ENCODE measurements at places on chromosomes 6 and 20.

DNA sequence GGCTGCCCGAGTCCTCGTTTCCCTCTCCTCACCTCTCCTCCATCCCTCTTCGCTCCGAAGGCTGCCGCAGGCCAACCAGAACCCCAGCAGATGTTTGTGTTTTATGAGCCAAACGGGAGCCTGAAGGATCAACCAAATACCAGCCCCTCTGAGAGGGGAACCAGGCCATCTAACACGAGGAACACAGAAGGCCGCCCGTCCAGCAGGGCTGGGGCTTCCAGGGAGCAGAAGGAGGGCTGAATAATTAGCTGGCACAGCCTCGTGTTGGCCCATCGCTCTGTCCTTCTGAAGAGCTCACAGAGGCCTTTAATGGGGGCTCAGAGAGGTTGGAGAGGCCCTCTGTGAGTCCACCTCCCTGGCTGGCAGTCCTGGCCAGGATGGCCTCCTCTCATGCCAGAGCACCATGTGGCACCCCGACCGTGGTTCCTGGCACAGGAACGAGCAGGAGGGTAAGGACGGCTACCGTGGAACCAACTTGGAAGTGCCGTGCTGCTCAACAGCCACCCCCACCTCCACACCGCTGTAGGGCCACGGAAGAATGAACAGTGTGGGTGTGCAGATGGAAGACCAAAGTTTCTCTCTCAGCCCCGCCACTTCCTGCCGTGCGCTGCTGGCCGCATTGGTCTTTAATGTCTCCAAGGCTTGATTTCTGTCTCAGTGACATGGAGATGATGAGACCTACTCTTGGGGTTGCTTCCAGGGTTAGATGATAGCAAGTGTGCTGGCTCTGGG lies 155.2 kb downstream of the SCML4 start:
- peak; percentile 38 for DNase-seq

- no peak for DNase-seq
These were observed 186.1 kb upstream of the SLC24A3 start for GRCh38 chr20:19026121-19026878.

DNA sequence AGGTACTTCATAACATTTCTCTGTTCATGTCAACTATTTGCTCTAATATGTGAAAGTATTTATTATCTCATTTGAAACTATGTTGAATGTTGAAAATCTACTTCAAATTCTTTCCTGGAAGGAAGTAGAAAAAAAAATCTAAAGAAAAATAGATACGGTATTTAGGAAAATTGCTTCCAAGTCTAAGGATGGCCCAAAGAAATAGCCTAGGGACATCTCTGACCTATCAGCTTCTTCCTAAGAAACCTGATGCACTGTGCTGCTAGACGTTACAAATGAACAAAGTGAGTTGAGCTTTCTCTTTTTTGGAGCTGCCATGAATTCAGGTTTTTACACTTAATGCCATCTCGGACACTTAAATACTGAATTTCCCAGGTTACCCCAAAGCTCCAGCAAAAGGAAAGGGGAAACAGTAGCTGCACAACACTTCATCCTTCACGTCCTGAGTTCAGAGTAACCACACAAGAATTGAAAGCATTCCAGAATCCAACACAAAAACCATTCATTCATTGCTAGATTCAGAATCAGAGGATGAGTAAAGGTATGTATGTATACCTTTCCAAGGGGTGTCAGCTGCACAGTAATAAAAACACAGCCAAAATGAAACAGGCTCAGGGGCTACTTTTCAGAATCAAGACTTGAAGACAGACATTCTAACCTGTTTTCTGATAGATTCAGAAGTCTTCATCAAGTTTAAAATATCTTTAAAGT lies 7.9 kb downstream of the RMND1 start:
- DNase-seq, result no peak

DNA sequence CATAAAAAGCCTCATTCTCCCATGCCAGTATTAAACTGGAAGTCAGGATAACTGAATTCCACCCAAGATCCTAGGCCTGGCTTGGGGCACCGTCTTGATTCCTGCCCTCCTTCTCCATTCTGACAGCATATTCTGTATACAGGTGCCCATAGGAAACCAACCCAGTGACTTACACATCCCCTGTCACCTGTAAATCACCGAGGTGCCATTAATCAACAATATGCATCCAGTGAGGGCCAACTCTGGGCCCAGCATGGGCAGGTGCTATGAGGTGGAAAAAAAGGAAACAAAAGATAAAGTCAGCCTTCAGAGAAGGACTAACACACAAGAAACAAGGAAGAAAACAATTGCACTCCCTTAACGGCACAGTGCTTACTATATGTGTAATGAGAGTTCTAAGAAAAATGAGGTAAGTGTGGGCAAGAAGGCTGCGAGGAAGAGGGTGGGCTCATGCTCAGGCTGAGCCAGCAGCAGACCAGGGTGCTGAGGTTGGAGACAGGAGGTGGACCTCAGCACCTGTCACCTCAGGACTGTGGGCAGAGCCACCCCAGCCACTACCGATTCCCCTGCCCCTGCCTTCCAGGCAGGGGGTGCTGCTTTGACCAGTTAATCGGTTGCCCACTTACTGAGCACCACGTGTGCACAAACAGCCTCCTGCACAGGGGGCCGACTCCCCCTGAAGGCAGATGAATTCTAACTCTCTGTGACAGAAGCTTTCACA lies 105.9 kb downstream of the TRERF1 start:
- DNase-seq, result no peak

DNA sequence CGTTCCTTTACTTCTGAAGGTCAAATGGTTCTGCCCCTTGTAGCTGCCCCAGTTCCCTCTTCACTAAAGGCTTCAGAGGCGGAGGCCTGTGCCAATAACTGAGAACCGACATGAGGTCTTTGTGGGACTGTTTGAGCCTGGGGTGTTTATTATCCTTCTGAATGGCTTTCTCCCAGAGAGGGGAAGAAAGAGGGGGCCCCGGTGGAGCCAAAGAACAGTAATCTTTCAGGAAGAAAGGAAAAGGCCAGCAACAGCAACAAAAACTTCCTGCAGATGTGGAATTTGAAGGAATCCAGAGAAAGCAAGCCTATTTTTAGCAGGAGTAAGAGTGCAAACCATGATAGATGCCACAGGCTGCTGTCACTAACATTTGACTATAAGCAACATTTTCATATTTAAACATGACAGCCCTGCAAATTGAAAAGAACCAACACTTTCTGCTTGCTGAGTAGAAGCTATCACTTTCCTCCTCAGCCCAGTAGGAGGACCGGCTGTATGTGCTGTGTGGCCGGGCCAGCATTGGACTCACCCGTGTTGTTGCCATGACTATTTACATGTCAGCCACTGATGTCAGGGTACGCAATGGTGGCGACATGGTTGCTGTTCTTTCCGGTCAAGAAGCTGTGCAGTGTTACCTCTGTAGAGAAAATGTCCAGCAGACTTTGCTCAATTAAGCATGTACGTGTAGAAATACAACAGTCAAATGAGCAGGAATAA lies 121.3 kb downstream of the SOBP start:
- DNase-seq, result no peak

DNA sequence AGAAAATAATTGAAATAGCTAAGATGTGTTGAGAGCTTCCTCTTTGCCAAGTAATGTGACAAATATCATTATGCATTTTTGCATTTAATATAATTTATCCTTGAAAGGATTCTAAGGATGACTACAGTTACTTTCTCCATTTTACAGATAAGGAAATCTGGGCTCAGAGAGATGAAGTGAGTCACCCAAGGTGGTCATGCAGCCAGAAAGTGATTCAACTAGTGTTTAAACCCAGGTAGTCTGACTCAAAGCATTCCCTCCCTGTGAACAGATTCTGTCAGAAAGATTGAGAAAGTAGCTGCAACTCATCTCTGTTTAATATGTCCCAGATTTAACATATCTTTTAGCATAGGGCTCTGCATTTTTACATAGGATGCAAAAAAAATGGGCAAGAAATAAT lies 28.1 kb downstream of the NRSN1 start:
- no peak for DNase-seq

GRCh38 chr20:61311656-61312387 lies 59.8 kb downstream of the CDH4 start:
- no peak for DNase-seq

DNA sequence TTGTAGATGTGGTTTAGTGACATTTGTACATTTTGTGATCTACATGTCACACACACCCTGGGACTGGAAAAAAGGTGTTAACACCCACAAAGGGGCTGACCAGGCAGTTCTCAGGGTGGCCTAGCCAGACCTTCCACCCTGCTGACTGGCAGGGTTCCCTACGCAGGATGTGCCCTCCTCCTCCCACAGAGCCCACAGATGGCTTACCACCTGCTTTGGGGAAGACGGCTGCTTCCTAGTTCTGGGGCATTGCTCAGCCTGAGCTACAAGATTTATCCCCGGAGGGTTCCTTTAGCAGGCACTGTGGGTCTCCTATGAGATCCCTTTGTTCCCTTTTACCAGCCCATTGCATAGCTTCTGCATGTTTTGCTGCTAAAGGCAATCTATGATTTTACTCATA lies 35.1 kb downstream of the SNAP25 start:
- no peak for DNase-seq

- DNase-seq, result no peak
These were observed 1.5 kb upstream of the NINL start for GRCh38 chr20:25586877-25587276.

DNA sequence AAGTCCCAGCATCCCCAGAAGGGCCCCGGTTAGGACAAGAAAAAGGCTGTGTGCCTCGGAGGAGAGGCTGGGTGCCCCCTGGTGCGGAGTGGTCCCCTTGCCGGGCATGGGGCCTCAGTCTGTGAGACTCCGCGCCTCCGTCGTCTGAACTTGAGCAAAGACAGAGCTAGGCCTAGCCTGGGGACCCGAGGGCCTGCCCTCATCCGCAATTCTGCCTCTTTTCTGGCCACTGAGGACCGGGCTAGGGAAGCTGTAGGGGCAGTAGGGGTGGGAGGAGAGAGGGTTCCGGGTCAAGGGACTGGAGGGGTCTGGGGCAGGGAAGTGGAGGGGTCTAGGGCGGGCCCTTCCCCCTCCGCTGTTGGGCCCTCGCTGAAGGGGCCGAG lies 550 bp upstream of the HSPA12B start:
- DNase-seq, result no peak

- no peak for DNase-seq
These were observed 578.3 kb downstream of the HAO1 start for GRCh38 chr20:7361931-7362330.

- DNase-seq, result no peak
These were observed 85.3 kb downstream of the MAP7 start for GRCh38 chr6:136464874-136465273.

DNA sequence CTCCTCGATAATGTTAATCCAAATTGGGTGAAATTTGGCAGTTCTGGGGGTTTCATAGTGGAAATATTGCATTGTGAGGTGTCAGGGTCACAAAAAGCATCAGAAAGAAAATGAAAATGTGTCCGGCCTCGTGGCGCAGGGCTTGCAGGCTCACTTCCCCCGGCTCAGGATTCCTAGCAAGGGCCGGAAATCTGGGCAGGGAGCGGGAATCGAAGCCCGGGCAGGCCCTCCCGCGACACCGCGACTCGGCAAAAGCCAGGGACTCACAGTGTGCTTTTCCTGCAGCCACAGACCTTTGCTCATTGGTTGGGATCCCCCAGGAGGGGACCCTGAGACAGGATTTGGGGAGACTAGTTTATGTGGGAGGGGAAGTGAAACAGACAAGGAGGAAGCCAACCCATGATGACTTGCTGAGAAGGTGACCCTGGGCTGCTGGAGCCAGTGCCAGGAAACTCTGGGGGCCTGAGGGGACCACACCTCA lies 847 bp upstream of the CD93 start:
- no peak for DNase-seq

- no peak for DNase-seq
These were observed 89.4 kb downstream of the PDE10A start for GRCh38 chr6:165573671-165574070.

- DNase-seq, result no peak
These were observed 565.1 kb upstream of the FLRT3 start for GRCh38 chr20:14902432-14903089.

GRCh38 chr20:9040863-9041524 lies 27.9 kb upstream of the PLCB4 start:
- no peak for DNase-seq

GRCh38 chr6:1144842-1145767 lies 166.8 kb upstream of the FOXQ1 start:
- no peak for DNase-seq

- DNase-seq, result peak; percentile 19
These were observed 536 bp upstream of the FNDC1 start for GRCh38 chr6:159168536-159169192.

- DNase-seq, result no peak
These were observed 35.7 kb upstream of the RBL1 start for GRCh38 chr20:37131486-37131885.

GRCh38 chr6:113190170-113190569 lies 667.0 kb upstream of the MARCKS start:
- no peak for DNase-seq

GRCh38 chr20:40945189-40945588 lies 83.4 kb upstream of the TOP1 start:
- no peak for DNase-seq

DNA sequence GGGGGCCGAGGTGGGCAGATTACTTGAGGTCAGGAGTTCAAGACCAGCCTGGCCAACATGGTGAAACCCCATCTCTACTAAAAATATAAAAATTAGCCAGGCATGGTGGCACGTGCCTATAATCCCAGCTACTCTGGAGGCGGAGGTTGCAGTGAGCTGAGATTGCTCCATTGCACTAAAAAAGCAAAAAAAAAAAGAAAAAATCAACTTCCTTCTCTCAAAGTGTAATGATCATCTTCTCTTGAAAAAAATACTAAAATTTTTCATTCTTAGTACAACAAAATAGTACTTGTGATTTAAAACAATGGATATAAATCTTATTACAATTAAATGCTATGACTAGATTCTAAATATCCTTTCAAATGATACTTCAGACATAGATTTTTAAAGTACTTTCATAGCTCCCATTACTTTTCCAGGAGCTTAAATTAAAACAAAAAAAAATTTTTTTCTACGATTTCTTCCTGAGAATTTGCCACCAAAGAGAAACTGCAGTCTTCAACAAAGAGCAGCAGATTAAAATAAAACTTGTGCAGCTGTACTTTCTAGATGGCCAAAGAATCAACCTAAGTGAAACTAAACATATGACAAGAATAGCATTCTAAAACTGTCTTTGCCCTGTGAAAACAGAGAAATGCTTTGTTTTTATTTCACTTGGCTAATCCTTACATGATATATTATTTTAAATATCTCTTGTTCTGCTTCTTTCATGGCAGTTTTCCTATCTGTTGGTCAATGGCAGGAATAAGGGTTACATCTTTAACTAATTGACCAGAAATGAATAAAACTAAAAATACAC lies 75.2 kb downstream of the MAP3K5 start:
- no peak for DNase-seq

DNA sequence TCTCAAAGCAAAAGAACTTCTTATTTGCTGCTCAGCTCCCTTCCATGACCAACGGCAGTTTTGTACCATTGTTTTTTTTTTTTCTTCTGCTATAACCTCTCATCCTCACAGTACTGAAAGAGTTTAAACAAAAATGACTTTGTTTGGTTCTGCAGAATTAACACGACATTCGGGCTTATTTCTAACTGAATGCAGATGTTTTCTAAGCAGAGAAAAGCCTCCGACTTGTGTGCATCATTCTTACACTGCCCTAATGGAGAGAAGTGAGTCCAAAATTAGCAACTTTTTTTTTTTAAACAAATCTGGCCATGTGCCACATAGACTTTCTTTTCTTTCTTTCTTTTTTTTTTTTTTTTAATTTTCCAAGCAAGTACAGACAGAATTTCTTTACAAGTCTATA lies 382.7 kb downstream of the HDGFL1 start:
- no peak for DNase-seq

- no peak for DNase-seq
These were observed 499.9 kb downstream of the TFAP2A start for GRCh38 chr6:9914951-9915350.
